ENCODE measurements at places on chromosomes 11 and 22. TPM values are rescaled to one million over a fixed set of nuclear protein-coding genes. Genes with fewer than 3 reads are reported as not detected.

C11orf91 gene
- not detected for total RNA-seq

GRCh38 chr11:48052183-48053044 lies 72.1 kb downstream of the PTPRJ start:
- H3K36me3 ChIP-seq = no peaks in the 10 kb centered on the region

- no peak overlapping the region for H3K27ac ChIP-seq
- no peak overlapping the region for H3K4me3 ChIP-seq
- no peaks in the 10 kb centered on the region for H3K36me3 ChIP-seq
- no peaks in the 10 kb centered on the region for H3K27me3 ChIP-seq
Observed at GRCh38 chr11:78920329-78920728, 345.7 kb upstream of the NARS2 start.

DNA sequence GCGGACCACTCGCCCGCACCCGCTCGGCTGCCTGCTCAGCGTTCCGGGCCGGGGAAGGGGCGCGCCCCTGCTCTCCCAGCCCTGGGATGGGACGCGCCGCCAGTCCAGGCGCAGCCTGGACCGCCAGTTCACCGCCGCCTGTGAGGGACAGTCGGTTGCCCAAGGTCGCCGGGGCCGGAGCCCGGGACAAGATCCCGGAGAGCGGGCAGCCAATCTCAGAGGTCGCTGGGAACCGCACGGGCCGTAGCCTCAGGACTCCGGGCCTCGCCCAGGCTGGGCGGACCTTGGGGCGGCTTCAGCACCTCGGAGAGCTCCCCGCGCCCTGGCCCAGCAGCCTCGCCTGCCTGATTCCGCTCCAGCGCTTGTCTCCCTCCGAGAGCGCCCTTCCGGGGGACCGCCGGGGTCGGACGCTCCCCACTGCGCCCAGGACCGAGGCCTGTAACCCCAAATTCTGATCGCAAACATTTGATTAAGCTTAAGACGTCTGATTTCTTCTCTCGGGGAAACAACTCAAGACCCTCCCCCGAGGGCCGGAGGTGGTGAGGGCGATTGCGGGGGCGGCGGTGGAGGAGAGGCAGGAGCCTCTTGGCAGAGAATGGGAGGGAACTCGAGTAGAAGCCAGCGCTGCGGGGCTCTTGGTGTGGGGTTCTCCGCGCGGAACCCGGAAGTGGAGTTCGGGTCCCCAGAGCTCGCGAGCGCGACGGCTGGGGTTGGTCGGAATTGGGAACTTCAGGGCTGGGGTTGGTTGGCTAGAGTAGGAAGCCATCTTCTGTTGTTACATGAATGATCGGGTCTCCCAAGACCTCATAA lies 1.1 kb upstream of the CHRM4 start:
- no peak overlapping the region for H3K27ac ChIP-seq
- H3K4me3 ChIP-seq = peak overlapping the region; percentile 48
- peaks cover 8% of the 10 kb centered on the region for H3K4me1 ChIP-seq

- H3K27ac ChIP-seq = no peak overlapping the region
- no peaks in the 10 kb centered on the region for H3K27me3 ChIP-seq
- DNase-seq = no peak
- H3K4me3 ChIP-seq = no peak overlapping the region
- no peaks in the 10 kb centered on the region for H3K36me3 ChIP-seq
Observed at GRCh38 chr22:32680277-32680676, 121.2 kb upstream of the TIMP3 start.

DNA sequence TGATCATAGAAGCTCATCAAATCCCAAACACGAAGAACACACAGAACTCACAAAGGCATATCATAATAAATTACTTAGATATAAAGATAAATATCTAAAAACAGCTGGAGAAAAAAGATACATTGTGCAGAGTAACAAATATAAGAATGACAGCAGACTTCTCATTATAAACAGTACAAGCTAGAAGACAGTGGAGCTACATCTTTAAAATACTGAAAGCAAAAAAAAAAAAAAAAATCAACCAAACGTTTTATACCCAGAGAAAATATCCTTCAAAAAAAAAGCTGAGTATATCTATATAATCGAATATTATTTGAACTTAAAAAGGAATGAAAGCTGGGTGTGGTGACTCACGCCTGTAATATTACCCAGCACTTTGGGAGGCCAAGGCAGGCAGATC lies 90.0 kb downstream of the SBF2 start:
- H3K27me3 ChIP-seq = no peaks in the 10 kb centered on the region
- H3K4me3 ChIP-seq = no peak overlapping the region
- H3K36me3 ChIP-seq = no peaks in the 10 kb centered on the region
- H3K27ac ChIP-seq = no peak overlapping the region

GRCh38 chr11:86175626-86176025 lies 68.9 kb upstream of the EED start:
- no peak for DNase-seq
- no peaks in the 10 kb centered on the region for H3K36me3 ChIP-seq
- H3K27me3 ChIP-seq = no peaks in the 10 kb centered on the region

GRCh38 chr11:72432347-72433287 lies 1.7 kb downstream of the CLPB start:
- no peak overlapping the region for H3K4me3 ChIP-seq
- peaks cover 3% of the 10 kb centered on the region for H3K4me1 ChIP-seq
- no peak for DNase-seq

PYGM gene
- total RNA-seq = 0.18 TPM

SOX10 gene
- total RNA-seq = not detected

GLYATL2 gene
- 0.36 TPM for total RNA-seq

GRCh38 chr22:19849835-19850762 lies 4.6 kb downstream of the GNB1L start:
- no peak overlapping the region for H3K27ac ChIP-seq
- H3K4me1 ChIP-seq = peaks cover 11% of the 10 kb centered on the region
- H3K27me3 ChIP-seq = no peaks in the 10 kb centered on the region
- no peak for DNase-seq
- no peak overlapping the region for H3K4me3 ChIP-seq

OR51B2 gene
- not detected for total RNA-seq

TEX54 gene
- total RNA-seq = not detected

DNA sequence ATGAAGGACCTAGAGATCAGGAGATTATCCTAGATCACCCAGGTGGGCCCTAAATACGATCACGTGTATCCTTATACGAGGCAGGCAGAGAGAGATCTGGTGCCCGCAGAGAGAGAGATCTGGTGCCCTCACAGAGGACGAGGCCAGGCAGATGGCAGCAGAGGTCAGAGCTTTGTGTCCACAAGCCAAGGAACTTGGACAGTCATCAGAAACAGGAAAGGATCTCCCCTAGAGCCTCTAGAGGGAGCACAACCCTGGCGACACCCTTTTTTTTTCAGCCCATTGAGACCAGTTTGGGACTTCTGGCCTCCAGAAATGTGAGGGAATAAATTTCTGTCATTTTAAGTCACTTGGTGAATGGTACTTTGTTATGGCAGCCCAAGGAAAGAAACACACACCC lies 25.5 kb upstream of the TIMP3 start:
- no peaks in the 10 kb centered on the region for H3K36me3 ChIP-seq
- no peak overlapping the region for H3K27ac ChIP-seq
- no peak overlapping the region for H3K4me3 ChIP-seq
- peaks cover 6% of the 10 kb centered on the region for H3K4me1 ChIP-seq

DNA sequence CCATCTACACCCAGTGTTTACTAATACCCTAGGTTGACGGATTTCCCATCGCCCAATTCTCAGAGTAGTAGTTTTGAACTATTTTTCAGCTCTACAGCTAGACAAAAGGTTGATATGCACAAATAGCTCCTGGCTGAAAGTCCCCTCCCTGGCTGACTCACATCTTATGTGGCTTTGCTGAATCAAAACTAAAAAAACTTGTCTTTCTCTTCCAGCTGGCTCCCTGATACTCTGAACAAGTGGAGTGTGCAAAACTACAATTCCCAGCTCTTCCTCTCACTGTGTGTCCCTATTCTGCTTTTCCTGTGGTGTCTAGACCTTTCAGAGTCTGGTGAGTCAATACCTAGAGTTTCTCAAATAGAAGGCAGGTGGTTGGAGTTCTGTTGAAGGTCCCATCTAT lies 12.7 kb upstream of the LARGE1 start:
- H3K4me1 ChIP-seq = no peaks in the 10 kb centered on the region
- no peak overlapping the region for H3K4me3 ChIP-seq
- H3K36me3 ChIP-seq = no peaks in the 10 kb centered on the region

Measured in IMR-90 (cell line).